ENCODE measurements at places on chromosomes 5 and 9. TPM values are rescaled to one million over a fixed set of nuclear protein-coding genes. Genes with fewer than 3 reads are reported as not detected.

GHR gene
- total RNA-seq: 11.4 TPM

- DNase-seq: no peak
Measured at GRCh38 chr9:28810388-28811075, 1237.3 kb upstream of the C9orf72 start.

PPWD1 gene
- total RNA-seq: 24.9 TPM

- no peak for DNase-seq
Measured at GRCh38 chr5:31770998-31771397, 132.1 kb downstream of the PDZD2 start.

DNA sequence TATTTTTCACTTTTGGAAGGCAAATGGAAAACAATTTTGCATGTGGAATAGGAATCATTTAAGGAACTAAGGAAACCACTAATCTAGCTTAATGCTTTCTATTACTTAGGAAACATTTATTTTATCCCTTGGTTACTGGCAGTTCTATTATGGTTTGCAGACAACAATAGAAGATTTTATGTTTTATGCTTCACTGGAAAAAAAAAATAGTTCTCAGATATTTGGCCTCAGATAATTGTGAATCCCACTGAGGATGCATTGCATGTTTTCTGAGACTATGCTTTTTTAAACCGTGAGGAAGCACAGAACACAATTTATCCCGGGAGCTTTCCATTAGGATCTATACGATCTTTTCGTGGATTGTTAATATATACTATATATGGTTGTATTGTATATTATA lies 356.9 kb downstream of the CSNK1G3 start:
- DNase-seq: no peak

- DNase-seq: no peak
Measured at GRCh38 chr5:172830876-172831662, 3.0 kb upstream of the ERGIC1 start.

ANGPTL2 gene
- total RNA-seq: 55.9 TPM

NNT gene
- total RNA-seq: 65.1 TPM

DNA sequence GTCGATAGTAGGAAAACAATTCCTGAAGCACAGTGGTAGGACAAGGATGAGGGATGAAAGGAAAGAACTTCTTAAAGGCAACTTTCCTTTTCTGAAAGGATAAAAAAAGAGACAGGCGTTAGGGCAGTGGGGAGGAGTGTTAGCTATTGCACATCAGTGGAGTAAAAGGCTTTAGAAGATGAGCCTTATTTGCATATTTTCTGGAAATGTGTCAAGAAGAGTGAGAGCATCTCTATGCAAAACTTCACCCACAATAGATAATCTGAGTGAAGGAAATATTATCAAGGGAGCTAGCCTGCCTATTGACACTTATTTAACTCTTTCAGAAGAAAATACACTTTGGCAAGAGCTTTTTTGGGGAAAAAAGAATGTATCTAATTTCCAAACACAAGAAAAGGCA lies 151.6 kb downstream of the MACIR start:
- no peak for DNase-seq

GRCh38 chr9:133113949-133114885 lies 6.8 kb downstream of the RALGDS start:
- DNase-seq: peak; percentile 81

NR5A1 gene
- total RNA-seq: not detected

GRCh38 chr9:114431003-114431402 lies 43.2 kb upstream of the AKNA start:
- DNase-seq: no peak

All from posterior vena cava (tissue), 2 donors.